ENCODE measurements at places on chromosomes 3 and 15.

DNA sequence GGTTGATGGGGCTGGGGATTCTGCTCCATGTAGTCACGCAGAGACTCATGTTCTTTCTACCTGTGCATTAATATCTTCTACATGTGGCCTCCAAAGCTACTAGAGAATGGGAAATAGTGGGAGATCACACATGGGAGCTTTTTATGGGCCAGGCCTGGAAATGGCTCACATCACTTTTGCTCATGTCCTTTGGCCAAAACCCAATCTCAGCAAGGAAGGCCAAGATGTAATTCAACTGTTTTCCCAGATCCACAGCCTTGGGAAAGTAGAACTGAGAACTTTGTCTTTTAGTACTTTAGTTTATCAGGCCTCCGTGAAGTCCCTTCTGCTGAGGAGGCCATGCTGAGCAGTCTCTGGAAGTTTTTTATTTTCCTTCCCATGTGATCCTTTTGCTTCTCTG, 73.2 kb upstream of the SLC4A7 start:
- no peak for DNase-seq

DNA sequence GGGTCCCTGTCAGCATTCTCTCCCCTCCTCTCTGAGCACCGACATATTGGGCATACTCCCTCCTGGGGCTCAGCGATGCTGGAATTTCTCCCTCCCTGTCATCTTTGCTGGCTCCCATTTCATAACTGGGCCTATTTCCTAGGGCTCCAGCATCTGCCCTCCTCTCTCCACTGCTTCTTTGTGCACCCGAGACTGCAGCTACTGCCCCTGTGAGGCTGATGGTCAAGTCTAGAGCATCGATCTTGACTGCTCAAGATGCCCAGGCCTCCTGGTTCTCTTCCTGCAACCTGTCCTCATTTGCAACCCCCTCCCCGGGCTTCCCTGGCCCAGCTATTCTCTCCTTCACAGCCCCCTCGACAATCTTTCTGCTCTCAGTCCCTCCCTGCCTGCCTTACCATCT, 53.5 kb downstream of the WHAMM start:
- DNase-seq = no peak

- DNase-seq = no peak
These were observed 1161.4 kb downstream of the SI start for GRCh38 chr3:163916596-163917560.

DNA sequence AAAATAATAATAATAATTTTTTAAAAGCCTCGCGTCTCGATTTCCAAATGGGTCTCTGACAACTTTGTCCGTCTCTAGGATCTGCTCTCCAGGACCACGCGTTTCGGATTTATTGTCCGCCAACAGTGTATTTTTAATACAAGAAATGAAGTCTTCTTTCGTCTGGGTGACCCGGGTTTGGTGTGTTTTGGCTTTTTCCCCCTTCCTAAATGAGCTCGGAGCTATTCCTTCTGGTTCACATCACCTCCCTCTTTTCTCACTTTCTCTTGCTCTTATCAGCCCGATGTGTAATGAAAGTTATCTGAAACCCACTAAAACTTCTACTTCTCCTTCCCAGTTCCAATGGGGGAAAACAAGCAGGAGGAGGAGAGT, 516.7 kb downstream of the MECOM start:
- no peak for DNase-seq

- DNase-seq = no peak
These were observed 10.6 kb upstream of the SLC9C1 start for GRCh38 chr3:112304611-112305010.

- DNase-seq = no peak
These were observed 88.2 kb upstream of the RNF7 start for GRCh38 chr3:141649871-141650270.

DNA sequence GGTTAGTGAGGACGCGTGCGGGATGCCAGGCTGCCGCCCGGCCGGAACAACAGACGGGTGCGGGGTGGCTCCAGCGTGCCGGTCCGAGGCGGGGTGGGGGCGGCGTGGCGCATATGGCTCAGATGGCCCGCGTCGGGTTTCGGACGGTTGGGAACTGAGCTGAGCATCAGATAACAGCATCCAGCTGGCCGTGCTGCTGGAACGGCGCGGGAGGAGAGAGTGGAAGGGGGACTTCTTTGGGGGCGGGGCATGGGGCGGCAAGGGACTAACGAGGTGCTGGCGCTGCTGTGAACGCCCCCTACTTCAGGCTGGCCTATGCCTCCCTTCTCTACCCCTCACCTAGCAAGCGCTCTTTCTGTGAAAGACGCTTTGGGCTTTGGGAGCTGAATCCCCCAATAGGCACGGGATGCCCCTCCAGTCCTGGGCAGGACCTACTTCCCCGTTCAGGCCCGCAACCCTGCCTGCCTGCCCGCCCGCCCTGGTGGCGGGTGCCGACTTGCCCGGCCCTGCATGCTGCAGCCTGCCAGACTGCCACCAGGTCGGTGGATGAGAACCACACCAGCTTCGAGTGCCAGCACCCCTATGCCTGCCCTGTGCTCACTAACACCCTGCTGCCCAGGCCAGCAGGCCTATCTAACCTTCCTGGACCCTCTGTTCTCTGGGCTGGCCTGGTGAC, 542 bp downstream of the INKA1 start:
- DNase-seq = peak; percentile 52

GRCh38 chr15:80789796-80790195, 10.6 kb downstream of the CEMIP start:
- DNase-seq = no peak

All from T-helper 9 cell (primary cell).